ENCODE measurements at places on chromosomes 3 and 15. TPM values are rescaled to one million over a fixed set of nuclear protein-coding genes. Genes with fewer than 3 reads are reported as not detected.

DNA sequence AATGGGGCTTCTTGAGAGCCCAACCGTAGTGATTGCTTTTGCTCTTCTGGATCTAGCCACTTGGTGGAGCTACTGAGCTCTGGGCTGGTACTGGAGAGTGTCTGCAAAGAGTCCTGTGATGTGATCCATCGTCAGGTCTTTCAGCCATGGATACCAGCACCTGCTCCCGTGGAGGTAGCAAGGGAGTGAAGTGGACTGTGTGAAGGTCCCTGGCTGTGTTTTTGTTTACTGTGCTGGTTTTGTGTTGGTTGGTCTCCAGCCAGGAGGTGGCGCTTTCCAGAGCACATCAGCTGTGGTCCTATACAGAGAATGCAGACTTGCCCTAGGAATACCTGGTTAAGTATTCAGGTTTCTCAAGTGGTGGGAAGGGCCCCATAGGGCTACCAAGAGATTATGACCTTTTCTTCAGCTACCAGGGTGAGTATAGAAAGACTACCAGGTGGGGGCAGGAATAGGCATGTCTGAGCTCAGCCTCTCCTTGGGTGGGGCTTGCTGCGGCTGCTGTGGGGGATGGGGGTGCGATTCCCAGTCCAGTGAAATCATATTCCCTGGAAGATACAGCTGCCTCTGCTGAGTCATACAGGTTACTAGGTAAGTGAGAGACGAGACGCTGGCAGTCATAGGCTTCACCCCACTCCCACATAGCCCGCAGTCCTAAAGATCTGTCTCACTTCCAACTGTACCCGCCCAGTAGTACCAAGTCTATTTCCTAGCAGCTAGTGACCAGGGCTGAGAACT lies 733.7 kb downstream of the ZNF385D start:
- DNase-seq = no peak

- DNase-seq = peak; percentile 52
Observed at GRCh38 chr3:146975476-146975875, 370.3 kb upstream of the PLSCR5 start.

GRCh38 chr3:71484452-71484851 lies 99.1 kb downstream of the FOXP1 start:
- DNase-seq = no peak

DNA sequence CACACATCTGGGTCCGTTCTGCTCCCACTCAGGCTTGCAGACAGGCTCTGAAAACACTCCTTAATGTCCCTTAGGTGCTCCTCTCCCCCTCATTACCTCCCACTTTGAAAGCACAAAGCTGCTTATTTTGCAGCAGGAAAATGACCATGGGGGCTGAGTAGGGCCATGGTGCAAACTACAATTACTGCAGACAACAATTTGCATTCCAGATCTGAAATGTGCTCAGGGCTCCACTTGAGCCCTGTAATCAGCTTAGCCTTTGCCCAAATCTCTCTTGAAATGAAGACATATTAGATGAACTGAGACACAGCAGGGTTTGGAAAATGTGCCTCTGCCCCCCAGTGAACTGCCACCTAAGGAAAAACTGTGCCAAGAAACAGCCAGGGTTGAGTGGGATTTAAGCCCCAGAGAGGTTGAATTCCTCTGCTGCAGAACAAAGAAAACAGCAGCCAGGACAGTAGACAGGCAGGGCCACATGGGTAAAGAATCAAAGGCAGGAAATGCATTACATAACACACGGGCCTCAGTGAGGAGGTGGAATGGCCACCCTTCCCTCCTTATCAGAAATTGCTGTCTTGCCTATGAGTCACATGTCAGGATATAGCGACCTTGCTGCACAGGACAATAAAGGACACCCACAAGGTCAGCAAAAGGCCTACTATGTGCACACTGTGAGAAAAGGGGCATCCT lies 126.8 kb upstream of the ARHGEF3 start:
- DNase-seq = no peak

DNA sequence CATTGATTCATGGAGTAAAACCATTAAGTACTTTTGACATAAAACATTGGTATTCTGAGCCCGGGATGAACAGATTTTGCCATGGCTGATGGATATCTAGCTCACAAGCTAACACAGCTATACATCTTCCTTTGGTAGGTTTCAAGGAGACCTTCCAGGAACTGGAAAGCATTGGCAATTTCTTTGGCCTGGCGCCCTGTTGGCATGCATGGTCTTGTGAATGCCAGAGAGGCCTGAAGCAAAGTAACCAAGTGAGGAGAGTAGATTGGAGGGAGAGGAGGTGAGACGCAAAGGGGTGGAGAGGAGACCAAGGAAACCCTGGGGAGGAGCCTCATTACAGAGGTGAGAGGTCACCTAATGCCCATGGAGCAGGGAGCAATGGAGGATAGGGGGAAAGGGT lies 67.2 kb downstream of the SQOR start:
- no peak for DNase-seq

DNA sequence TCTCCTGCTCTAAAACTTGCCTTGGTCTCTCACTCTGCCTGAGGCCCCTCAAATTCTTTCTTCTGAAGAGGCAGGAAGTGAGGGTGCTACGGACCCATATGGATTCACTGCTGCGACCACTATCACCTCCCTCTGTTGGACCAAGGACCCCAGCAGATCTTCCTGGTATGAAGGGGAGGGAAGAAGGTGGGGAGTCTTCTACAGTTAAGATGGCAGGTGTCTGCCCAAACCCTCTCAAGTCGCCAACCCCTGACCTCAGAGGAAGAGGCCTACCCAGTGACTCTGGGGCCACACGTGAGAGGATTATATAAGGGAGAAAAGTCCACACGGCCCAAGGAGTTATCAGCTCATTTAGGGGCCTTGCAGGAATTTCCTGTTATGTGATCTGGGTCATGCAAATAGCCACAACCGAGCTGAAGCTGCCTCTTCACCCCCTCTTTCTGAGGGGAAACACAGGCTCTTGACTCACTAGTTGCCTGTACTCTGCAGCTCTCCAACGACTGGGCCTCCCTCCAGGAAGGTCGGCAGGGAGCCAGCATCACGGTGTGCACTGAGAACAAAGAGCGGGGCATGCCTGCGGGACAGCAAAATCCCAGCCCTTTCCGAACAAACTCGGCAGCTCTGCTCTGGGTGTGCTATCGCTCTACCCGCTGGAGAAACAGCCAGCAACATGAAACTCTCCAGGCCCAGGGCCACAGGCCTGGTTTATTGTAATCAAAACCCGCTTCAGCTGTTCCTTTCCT lies 116.0 kb downstream of the XXYLT1 start:
- peak; percentile 99 for DNase-seq

- peak; percentile 96 for DNase-seq
Observed at GRCh38 chr15:75104804-75105557, 81.6 kb downstream of the PPCDC start.

GRCh38 chr3:156611870-156612494 lies 57.1 kb upstream of the SSR3 start:
- DNase-seq = no peak

- DNase-seq = no peak
Observed at GRCh38 chr15:44243829-44244228, 44.7 kb upstream of the GOLM2 start.

Gene GATM
- 0.26 TPM for total RNA-seq

Gene STXBP5L
- not detected for total RNA-seq

Gene SIN3A
- 29.6 TPM for total RNA-seq
